ENCODE measurements at places on chromosomes 2 and 18.

- DNase-seq: no peak
Measured at GRCh38 chr2:195410074-195410671, 246.9 kb upstream of the SLC39A10 start.

DNA sequence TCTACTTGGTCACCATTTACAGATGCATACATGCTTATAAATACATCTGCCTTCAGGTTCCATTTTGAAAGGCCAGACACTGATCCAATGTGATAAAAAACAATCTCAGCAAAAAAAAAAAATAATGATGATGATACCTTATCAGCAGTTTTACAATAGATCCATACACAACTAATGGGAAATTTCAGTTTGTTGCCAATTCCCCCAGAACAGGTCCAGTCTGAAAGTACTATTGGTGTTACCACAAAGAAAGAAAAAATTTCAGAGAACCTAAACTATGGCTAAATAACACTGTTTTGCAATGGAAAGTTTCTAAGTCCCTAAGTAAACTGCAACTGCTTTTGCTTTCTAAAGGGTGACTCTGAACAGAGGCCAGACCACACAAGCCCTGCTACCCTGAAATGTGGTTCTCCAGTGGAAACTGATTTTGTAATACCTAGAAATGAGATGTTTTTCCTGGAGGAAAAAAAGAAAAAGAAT is 54.1 kb downstream of the LPIN2 start:
- no peak for DNase-seq

DNA sequence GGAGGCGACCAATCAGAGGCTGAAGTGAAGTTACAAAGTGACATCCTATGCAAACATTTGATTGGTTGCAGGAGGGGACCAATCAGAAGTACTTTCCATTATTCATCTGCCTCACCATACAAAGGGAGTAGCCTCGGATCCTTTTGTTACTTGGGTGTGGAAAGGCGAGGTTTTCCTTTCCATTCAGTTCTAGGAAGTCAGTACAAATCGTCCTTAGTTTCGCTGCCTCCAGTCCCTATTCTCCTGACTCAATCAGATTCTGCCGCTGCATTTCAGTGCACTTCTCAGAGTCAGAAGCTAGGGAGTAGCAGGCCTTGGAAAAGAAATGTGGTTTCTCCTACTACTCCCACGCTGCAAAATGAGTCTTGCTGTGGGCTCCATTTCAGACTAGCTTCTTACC is 149.4 kb downstream of the DTNA start:
- no peak for DNase-seq

DNA sequence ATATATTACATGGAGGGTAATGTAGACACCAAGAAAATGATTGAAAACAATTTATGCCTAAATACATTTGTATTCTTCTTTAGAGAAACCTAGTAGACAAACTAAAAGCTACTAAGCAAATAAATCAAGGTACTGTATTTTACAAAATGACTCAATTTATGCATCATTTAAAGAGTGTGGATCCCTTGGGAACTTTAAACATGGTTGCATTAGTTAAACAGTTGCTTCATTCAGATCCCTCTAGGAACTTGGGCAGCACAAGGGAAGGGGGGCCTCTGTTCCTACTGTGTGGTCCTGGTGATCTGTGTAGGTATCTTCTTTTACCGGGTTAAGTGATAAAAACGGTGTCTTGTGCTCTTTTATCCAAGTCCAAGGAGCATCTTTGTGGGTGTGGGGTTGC is 31.5 kb upstream of the ATP8B1 start:
- no peak for DNase-seq

- DNase-seq: no peak
Measured at GRCh38 chr2:136422512-136422911, 304.6 kb upstream of the CXCR4 start.

DNA sequence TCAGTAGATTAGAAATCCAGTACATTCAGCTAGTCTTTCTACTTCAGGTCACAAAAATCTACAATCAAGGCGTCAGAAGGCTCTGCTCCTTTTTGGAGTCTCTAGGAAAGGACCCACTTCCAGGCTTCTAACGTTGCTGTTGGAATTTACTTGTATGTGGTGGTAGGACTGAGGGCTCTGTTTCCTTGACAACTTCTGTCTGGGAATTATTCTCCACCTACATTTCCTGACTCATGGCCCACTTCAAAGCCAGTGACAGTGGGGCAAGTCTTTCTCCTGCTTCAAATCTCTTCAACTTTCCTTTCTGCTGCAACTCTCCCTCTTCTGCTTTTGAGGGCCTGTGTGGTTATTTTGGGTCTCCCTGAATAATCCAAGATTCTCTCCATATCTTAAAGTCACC is 10.4 kb upstream of the TMX3 start:
- DNase-seq: no peak

GRCh38 chr2:78245394-78246135 is 723.4 kb upstream of the LRRTM4 start:
- no peak for DNase-seq

- DNase-seq: no peak
Measured at GRCh38 chr2:239882781-239883180, 142.4 kb downstream of the NDUFA10 start.

DNA sequence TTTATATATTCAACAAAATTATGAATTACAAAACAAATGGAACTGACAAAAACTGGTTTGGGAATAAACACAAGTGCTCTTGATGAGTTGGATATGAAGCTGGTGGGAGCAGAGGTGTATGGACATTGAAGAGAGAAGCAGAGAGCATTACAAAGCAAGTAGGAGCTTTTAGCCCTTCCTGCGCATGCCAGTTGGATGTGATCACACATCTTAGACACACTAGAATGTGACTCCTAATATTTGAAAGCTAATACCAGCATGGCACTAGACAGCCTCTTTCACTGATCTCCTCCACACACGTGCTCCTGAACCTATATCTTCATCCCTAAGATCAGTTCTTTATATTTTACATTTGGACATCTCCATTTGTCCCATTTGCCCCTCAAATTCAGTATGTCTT is 298.1 kb downstream of the MTX2 start:
- DNase-seq: no peak

Data from stimulated activated CD4-positive, alpha-beta T cell treated with anti-CD3 and anti-CD28 coated beads, Interleukin-12 subunit alpha, Interleukin-12 subunit beta, amount 100 ng/mL, for 48 hours (primary cell).